ENCODE measurements at places on chromosomes 7 and 10.

- no peak for DNase-seq
Observed at GRCh38 chr10:131183546-131184045, 127.9 kb downstream of the TCERG1L start.

GRCh38 chr7:23545493-23545892 is 13.7 kb upstream of the TRA2A start:
- DNase-seq: no peak

DNA sequence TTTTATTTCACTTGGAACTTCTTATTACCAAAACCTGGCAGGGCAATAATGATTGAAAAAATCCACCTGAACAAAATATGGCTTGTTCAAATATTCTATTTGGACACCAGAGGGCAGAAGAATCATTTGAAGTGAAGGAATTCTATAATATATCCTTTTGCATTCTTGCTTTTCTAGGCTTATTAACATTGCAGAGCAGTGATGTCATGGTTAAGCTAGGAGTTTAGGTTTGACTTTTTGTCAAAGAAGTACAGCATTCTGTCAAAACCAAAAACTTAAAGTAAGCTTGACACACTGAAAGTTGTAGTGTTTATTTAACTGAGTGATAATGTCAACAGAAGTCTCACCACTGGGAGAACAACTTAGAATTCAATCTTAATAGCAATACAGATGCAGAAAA is 156.0 kb downstream of the SEMA3D start:
- DNase-seq: peak; percentile 69

DNA sequence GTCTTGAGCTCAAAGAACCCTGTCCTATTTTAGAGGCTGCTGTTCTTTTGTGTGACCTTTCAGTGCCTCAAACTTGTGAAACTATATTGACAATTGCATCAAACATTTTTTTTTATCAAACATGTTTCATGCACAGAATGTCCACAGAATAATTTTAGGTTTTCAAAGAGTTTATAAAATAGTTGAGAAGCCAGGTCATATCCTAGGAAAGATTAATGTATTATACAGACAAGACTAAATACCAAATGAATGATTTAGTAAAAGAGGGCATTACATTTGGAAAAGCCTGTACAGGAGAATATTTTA is 67.0 kb downstream of the CDK6 start:
- no peak for DNase-seq

DNA sequence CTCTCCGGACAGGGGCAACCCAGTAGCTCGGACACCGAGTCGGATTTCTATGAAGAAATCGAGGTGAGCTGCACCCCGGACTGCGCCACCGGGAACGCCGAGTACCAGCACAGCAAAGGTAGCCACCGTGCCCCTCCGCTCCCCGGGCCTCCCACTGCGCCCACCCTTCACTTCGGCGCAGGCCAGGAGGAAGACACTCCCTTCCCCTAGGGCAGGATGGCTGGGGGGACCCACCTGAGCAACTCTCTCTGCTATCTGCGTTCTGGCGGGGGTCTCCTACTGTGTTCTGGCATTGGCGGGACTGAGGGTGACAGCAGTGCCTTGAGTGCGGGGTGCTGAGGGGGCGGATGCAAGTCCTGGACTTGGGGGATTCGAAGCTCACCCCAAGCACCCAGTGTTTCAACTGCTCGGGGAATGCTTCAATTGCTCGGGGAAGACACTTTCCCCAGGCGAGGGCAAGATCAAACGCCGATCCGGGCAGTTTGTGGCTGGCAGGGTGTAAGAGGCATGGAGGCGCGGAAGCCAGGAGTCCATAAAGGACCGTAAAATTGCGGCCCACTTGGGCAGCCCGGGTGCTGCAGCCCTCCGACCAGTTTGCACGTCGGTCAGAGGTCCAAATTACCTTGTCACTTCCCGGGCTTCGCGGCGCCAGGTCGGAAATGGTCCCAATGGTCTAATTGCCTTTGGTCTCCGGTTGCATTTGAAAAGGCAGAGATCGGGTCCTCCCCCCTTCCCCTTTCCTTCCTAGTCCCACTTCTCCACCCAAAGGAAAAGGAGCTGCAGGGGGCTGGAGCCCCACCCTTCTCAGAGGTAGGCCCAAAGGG is 950 bp downstream of the EVX1 start:
- DNase-seq: no peak

- DNase-seq: no peak
Observed at GRCh38 chr10:77927402-77928246, 1.1 kb upstream of the DLG5 start.

GRCh38 chr7:79459381-79459780 is 5.9 kb upstream of the MAGI2 start:
- DNase-seq: no peak

- no peak for DNase-seq
Observed at GRCh38 chr10:113665806-113666354, 2.0 kb upstream of the NRAP start.

- no peak for DNase-seq
Observed at GRCh38 chr10:55509168-55509567, 708.1 kb upstream of the PCDH15 start.
